Right atrium auricular region (tissue), 2 donors: ENCODE measurements at places on chromosomes 1 and 21.
A peak's percentile ranks its signal among the peaks of the same experiment; 100 is the strongest.

DNA sequence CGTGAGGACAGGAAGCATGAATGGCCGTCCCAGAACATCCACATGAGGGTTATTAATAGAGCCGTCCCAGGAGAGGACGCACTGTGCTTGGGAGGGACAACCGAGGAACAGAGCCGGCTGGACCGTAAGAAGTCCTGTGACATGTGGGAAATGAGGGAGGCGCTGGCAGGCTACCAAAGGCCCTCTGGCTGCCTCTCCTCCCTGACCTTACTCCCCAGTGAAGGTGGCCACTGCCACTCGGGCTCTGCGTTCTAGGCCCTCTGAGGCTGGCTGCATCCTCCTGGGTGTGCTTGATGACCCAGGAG is 15.5 kb upstream of the NPPB start:
- peaks cover 58% of the 10 kb centered on the region for H3K4me1 ChIP-seq
- peak overlapping the region; percentile 88 for H3K27ac ChIP-seq
- peak; percentile 86 for DNase-seq
- H3K27me3 ChIP-seq: no peaks in the 10 kb centered on the region
- H3K4me3 ChIP-seq: no peak overlapping the region

DNA sequence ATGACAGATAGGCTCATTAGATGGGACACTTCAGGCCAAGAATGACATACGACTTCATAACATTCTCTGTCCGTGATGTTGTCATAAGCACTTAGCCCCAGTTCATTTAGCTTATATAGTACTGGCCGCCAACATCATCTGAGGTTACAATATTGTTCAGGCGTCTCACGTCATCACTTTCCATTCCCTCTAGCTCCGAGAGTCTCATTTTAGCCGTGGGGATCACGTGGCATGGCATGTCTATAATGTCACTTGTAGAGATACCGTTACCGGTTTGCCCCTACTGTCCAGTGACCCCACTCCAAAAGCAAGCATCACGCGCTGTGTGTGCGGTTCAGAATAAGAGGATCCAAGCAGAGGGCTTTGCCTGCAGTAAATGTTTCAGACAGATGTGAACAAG is 34.6 kb upstream of the HEATR1 start:
- H3K4me3 ChIP-seq: no peak overlapping the region
- H3K27ac ChIP-seq: peak overlapping the region; percentile 11
- no peaks in the 10 kb centered on the region for H3K36me3 ChIP-seq
- no peaks in the 10 kb centered on the region for H3K27me3 ChIP-seq
- DNase-seq: no peak

GRCh38 chr1:94688646-94689045 is 131.5 kb upstream of the SLC44A3 start:
- no peaks in the 10 kb centered on the region for H3K27me3 ChIP-seq
- no peaks in the 10 kb centered on the region for H3K4me1 ChIP-seq
- no peak for DNase-seq
- no peak overlapping the region for H3K4me3 ChIP-seq
- H3K27ac ChIP-seq: no peak overlapping the region

- peak overlapping the region; percentile 85 for H3K27ac ChIP-seq
- no peaks in the 10 kb centered on the region for H3K36me3 ChIP-seq
- H3K27me3 ChIP-seq: no peaks in the 10 kb centered on the region
Measured at GRCh38 chr1:17531682-17532487, 7.6 kb upstream of the ARHGEF10L start.

- no peaks in the 10 kb centered on the region for H3K27me3 ChIP-seq
- no peak overlapping the region for H3K4me3 ChIP-seq
- H3K36me3 ChIP-seq: peaks cover 9% of the 10 kb centered on the region
Measured at GRCh38 chr1:109634771-109635750, 15.4 kb downstream of the AMPD2 start.

DNA sequence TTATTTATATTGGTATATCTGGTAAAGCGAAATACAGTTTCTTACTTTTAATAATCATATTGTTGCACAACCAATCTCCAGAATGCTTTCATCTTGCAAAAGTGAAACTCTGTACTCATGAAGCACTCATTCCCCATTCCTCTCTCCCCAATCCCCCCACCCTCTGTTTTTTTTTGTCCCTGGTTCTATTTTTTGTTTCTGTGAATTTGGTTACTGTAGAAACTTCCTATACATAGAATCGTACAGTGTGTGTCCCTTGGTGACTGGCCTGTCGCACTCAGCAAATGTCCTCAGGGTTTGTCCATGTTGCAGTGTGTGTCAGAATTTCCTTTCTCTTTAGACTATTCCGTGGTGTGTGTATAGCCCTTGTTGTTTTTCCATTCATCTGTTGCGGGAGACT is 7.9 kb upstream of the NLRP3 start:
- no peak for DNase-seq
- H3K4me1 ChIP-seq: no peaks in the 10 kb centered on the region
- H3K4me3 ChIP-seq: no peak overlapping the region
- H3K27me3 ChIP-seq: no peaks in the 10 kb centered on the region

DNA sequence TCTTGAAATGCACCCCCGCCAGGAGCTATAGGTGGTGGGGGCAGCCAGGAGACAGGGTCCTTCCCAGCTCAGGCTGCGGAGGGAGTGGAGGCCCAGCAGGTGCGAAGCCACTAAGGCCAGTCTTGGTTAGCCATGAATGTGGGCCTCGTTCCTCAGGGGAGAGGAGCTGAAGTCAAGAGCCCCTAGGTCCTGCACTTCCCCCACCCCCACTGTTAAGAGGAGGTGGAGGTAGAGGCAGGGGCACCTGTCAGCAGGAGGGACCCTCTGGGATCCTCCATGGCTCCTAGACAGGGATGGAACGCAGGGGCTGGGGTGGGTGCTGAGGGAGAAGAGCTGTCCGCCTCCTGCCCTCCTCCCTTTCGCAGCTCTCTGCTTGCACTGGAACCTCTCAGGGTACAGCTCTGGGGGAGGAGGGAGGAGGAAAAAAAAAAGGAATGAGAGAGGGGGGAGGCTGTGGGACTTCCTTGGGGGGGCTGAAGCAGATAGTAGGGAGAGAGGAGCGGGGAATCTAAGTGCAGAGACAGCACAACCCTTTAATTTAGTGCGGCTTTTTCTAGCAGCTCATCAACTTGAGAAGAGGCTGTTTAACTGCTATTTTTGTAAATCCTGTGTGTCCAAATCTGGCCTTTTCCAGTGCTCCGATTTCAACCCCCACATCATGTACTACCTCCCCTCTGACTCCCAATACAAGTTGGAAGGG is 37.0 kb downstream of the MATN1 start:
- DNase-seq: no peak
- H3K4me1 ChIP-seq: no peaks in the 10 kb centered on the region
- no peak overlapping the region for H3K4me3 ChIP-seq
- H3K36me3 ChIP-seq: no peaks in the 10 kb centered on the region
- H3K27me3 ChIP-seq: no peaks in the 10 kb centered on the region
- H3K27ac ChIP-seq: no peak overlapping the region

DNA sequence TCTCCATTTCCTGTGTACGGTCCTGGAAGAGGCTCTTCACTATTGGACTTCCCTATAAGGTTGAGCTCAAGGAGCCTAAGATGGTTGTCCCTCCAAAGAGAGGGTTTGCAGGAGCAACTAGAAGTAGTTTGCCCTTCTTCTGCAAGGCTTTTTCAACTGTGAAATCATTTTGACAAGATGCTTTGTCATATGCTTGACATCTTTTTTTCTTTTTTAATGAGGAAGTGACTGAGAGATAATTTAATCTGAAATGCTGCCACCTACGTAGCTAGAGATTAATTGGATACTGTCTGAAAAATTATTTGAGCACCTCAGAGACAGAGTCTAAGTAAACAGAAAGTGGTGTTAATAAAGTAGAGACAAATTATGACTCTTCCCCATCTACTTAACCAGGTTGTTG is 97.0 kb downstream of the CHRM3 start:
- no peaks in the 10 kb centered on the region for H3K4me1 ChIP-seq
- H3K4me3 ChIP-seq: no peak overlapping the region
- DNase-seq: no peak
- no peaks in the 10 kb centered on the region for H3K27me3 ChIP-seq
- no peak overlapping the region for H3K27ac ChIP-seq
- H3K36me3 ChIP-seq: no peaks in the 10 kb centered on the region

- H3K4me3 ChIP-seq: no peak overlapping the region
- H3K27ac ChIP-seq: no peak overlapping the region
- DNase-seq: no peak
Measured at GRCh38 chr1:171128463-171128862, 37.8 kb downstream of the FMO3 start.
